Cortex of kidney (tissue), 1 donor: ENCODE measurements at places on chromosomes 3 and 15.

DNA sequence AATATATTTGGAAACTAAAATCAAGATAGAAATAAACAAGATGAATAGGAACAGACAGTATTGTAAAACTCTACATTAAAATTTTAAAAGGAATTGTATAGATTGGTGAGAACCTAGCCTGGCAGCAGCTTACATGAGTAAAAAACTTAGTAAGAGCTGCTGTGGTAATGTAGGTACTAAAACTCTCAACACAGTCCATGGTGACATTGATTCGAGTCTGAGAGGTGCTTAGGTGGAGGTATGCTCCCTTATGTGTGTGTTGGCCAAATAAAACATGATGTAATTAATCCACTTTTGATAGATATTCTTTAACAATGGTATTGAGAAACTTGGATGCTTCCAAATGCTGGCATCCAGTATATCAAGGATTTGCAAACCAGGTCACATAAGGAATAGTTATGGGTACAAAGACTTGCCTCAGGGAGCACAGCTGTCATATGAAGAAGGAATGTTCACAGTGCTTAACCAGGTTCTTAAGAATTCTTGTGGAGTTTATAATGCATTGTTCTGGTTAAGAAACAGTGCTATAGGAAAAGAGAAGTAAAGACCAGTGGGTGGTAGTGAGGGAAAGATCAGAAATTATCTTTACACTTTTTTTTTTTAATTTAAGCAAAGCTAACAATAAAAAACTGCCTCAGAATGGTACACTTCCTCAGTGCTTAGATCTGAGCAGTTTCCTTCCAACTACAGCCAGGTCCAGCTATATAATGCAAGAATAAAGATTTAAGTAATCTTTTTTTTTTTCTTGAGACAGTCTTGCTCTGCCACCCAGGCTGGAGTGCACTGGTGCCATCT, 24.6 kb upstream of the IL20RB start:
- no peak for DNase-seq

- DNase-seq, result no peak
Measured at GRCh38 chr3:53626876-53627275, 132.5 kb downstream of the CACNA1D start.

GRCh38 chr3:49173116-49173791, 1.9 kb downstream of the KLHDC8B start:
- DNase-seq, result no peak

GRCh38 chr3:78562328-78562727, 1205.5 kb downstream of the ROBO1 start:
- no peak for DNase-seq
